ENCODE measurements at places on chromosomes 6 and 20.

- peak; percentile 67 for DNase-seq
Measured at GRCh38 chr6:169556758-169557548, 144.9 kb downstream of the WDR27 start.

DNA sequence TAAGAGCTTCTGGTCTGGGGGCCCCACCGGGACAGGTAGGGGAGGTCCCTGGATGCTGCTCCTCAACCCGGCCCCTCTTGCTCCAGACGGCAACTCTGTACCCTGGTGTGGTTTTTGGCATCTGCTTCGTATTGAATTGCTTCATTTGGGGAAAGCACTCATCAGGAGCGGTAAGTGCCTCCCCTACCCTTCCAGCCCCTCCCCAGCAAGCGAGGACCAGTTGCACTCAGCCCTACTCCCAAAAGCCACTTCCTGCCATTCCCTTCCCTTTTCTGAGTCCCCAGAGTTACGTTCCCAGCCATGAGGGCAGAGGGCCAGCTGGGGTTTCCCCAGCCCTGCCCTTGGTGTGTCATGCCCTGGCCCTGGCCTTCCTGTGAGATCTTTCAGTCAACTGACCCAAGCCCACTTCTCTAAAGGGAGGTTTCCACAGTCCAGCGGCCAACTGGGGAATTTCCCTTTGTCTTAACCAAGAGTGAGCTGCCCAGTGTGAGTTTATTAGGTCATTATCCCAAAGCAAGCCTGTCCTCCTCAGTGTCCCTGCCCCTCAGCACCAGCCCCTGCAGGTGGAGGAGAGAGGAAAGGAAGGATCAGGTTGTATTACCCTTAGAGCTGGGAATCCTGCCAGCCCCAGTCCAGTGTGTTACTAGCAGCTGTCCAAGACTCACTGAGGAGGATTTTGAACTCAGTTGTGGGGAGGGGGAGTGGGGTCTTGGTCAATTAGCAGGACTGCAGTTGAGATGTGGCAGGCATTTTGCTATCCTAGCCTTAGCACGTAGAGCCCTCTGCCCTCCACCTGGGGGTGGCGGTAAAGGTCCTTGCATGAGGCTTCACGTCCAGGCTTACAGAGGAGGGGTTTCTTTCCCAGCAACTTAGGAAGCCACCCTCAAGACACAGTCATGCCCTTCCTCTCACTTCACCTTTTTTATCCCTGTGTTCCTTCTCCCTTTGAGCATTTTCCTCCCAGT is 45.8 kb downstream of the TM9SF4 start:
- no peak for DNase-seq

GRCh38 chr6:33993653-33994471 is 152.0 kb downstream of the GRM4 start:
- DNase-seq: no peak

GRCh38 chr6:162873537-162873936 is 145.8 kb downstream of the PACRG start:
- DNase-seq: no peak

DNA sequence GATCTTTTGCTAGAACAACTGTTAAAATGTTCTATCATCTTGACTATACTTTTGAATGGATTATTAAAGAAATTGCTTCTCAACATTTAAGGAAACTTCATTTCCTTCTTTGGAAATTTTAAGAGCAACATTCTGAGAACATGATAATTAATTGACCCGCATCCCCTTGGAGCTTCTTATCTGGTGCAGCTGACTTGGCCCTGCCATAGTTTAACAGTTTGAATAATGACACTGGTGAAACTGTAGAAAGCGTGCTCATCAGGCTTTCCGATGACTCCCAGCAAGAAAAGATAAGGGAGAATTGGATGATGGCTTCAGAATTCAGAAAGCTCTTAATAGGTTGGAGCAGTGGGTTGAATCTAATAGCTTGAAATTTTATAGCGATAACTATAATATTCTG is 38.1 kb downstream of the SNX9 start:
- no peak for DNase-seq

- DNase-seq: no peak
Measured at GRCh38 chr20:13337090-13337784, 116.2 kb downstream of the ISM1 start.

DNA sequence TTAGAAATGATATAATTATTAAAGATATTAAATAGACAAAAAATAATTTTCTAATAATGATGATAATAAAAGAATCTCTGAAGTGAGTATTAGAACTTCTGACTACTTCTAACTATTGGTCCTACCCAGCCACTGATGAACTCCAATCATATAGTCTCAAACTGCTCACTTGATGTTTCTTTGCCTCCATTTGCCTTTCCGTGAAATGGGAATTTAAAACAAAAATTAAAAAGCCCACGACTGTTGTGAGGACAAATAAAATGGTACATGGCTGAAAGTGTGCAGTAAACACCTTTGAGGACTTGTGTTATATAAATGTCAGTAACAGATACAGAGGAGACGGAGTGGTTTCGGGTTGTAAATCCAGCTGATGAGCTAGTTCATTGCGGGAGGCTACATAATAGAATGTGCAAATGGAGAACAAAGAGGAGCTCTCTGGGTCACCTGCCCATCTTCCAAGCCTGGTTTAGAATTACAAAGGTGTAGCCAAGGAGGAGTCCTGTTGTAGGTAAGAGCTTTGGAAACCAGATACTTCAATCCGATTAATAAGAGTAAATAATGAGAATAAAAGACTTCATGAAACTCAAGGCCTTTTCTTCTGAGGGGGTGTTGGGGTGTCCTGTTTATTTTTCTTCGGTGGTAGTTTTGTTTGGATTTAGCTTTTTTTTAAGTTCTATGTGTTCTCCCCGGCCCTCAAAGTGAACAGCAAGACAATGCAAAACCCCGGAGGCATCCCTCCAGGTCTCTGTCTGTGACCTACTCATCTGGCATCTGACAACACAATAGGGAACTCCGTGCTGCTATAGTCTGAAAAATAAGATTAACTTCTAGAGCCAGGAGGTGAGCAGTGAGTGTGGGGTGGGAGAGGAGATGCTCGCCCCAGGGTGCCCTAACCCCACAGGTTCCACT is 4.4 kb upstream of the PXDC1 start:
- no peak for DNase-seq

DNA sequence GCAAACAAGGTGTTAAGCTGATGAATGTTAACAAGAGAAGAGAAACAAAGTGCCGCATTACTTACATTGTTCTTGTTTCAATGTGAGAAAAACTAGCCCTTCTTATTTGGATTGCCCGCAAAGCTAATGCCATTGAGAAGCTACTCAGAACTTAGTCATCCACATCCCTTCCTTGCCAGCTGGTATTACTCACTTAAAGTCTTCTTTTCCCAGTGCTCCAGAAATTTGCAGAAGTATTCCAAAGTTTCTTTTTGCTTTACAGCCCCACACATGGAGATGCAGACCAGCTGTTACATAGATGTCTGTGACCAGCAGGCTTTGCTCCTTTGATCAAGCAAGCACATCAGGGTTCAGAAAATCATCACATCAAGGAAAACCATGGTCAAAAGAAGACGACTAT is 529.0 kb downstream of the TBC1D32 start:
- DNase-seq: no peak

DNA sequence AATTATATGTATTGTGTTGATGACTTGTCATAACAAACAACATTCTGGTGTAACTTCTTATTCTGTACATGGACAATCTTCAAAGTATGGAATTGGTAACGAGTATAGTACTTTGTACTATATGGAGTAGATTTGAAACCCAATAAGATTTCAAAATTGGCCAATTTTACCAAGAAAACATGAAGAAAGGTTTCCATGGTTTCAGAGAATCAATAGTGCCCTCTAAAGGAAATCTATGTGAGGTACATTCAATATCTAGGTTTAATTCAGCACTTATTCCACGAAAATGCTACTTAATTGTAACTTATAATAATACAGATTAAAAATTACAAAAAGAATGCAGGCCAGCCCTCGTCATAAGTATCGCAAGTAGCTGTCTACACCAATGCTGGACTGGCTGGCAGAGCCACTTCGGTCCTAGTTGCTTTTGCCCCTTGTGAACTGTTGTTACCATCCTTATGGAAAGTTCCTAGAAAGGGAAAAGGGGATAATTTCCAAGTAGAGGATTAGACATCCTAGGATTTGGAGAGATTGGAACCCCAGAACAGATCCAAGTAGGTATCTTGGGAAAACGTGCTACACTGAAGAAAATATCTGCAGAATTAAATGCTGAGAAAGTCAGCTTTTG is 70.9 kb downstream of the LCA5 start:
- no peak for DNase-seq

- DNase-seq: no peak
Measured at GRCh38 chr6:32645047-32645703, 8.0 kb downstream of the HLA-DQA1 start.

DNA sequence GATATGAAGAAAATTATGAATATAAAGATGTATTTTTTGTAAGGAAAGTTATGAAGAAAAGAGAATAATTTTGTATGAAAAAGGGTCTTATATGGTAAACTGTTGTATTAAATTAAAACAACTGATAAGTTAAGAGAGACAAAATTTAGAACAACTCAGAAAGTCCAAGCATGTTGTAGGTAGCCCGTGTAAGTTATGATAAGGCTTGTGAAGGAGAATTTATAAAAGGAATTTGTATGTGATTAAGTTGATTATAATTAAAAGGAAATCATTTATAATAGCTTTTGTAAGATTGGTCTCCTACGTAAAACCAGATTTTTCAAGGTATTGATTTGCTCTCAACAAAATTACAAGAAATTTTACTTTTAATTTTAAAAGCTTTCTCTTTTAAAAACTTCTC is 1579.3 kb downstream of the HACE1 start:
- DNase-seq: no peak

- DNase-seq: no peak
Measured at GRCh38 chr20:25145131-25145530, 50.4 kb upstream of the ENTPD6 start.

- DNase-seq: no peak
Measured at GRCh38 chr6:66555082-66555481, 848.1 kb upstream of the EYS start.

DNA sequence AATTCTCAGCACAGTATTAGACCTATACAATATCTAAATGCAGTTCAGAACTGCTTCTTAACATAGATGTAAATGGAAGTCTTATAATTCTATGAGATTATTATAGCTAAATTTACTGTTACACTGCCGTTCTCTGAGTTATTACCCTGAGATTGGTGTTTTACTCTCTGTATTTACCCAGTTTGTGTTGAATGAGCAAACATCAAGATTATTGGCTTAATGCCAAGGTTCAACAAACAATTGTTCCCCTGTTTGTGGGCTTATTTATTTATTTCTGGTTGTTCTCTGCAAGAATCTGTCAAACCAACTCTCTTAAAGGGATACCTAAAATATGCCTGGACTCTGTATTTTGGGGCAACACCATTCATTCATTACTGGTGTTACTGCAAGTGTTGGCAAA is 5.2 kb upstream of the STMND1 start:
- DNase-seq: no peak

- DNase-seq: no peak
Measured at GRCh38 chr6:167244064-167244960, 46.8 kb upstream of the UNC93A start.

- no peak for DNase-seq
Measured at GRCh38 chr20:17845701-17846475, 122.7 kb downstream of the SNX5 start.

GRCh38 chr20:46150943-46151342 is 32.8 kb downstream of the CD40 start:
- no peak for DNase-seq

DNA sequence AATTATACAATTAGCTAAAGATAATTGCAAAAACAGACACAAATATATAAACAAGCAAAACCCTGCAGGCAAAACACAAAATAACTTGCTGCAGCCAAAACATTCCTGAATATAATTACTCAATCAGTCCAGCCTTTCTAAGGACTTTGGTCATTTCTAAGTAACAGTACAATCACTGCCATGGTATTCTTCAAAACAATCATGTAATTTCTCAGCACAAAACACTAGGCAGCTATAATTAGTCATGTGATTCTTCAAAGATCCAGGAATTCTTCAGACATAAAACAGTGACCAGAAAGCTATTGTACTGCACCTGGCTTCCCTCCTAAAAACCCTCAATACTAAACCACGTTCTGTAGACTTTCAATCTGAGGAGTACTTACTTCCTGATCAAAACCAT is 881.1 kb downstream of the EPHA7 start:
- DNase-seq: no peak

DNA sequence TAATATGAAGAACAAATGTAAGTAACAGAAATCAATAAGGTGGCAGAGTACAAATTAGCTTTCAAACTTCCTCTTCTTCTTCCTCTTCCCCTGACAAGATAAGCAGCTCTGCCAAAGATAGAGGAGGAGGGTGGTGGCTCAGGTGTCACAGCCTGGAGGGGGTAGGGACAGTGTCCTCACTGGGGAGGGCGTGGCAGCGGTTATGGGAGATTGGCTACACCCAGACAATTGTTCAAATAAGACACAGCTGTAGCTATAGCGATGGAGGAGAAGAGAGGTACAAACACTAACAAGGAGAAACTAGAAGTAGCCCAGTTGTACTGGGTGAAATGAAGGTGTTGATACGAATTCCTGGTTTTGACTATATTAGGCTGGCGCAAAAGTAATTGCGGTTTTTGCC is 198.5 kb downstream of the TBXT start:
- DNase-seq: no peak

GRCh38 chr6:89547281-89547680 is 91.3 kb downstream of the LYRM2 start:
- DNase-seq: no peak

DNA sequence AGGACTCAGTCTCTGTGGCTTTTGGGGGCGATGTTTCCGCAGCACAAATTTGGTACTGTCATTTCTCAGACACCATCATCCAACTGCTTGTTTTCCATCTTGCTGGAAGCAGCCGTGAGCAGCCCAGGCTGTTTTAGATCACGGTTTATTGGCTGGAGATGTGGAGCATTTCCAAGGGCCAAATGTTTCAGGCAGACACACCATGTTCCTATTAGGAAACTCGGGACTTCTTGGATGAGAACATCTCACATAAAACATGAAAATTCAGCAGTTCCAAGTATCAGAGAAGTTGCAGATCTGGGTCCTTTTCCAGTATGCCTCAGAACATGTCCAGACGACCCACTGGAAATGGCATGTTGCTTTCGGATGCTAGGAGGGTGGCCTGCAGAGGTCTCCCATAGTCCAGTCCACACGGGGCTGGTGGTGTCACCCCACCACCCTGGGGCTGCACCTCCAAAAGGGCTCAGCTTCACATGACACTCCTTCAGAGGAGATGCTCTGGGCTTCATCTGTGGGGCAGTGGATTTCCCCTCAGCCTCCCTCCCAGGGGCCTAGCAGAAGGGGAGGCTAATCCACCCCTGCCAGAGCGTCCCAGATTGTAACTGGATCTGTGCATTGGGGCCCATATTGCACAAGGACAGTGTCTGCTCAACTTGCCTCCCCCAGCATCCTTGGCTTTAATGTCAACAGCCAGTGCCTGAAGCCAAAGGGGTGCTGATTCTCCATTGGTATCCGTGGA is 176.3 kb downstream of the SCP2D1 start:
- no peak for DNase-seq

GRCh38 chr6:32941214-32941768 is 463 bp upstream of the HLA-DMB start:
- DNase-seq: peak; percentile 75

- DNase-seq: no peak
Measured at GRCh38 chr20:57034001-57034400, 232.4 kb downstream of the BMP7 start.

All from GM06990 (cell line).